ENCODE measurements at places on chromosomes 12 and 14.

GRCh38 chr12:5900533-5901205 lies 44.4 kb downstream of the ANO2 start:
- DNase-seq, result no peak

DNA sequence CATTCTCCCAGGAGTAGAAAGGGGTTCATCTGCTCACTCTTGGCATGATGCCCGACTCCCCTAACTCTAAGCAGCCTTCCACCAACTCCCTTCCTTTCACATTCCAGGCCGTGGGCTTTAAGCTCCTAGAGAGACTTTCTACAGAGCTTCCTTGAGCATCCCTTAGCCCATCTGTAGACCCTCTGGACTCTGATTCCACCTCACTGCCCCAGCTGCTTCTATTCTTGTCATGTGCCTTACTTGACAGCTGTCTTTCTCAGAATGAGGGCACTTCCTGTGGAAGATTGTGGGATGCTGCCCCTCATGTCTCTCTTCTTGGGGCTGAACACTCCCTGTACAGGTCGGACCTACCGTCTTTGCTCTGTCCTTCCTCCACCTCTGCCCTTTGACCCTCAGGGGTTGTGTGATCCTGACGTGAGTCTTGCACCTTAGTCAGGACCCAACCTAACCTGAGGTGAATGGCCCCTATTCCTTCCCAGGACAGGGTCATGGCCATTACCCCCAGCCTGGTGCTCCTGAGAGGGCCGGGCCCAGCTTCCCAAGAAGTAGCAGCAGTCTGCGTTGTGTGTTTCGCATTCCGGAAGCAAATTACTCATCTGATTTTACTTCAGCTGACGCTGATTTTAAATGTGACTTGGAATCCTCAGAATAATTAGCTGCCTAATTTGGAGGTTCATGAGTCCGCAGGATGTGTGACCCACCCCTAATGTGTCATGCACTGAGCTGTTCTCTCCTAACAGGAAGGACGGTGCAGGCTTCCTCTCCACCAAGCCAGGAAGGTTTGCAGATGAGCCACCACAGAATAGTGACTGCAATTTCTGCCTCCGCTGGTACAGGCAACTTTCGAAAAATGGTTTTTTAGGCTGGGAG lies 2.7 kb upstream of the GALNT6 start:
- DNase-seq, result peak; percentile 61

DNA sequence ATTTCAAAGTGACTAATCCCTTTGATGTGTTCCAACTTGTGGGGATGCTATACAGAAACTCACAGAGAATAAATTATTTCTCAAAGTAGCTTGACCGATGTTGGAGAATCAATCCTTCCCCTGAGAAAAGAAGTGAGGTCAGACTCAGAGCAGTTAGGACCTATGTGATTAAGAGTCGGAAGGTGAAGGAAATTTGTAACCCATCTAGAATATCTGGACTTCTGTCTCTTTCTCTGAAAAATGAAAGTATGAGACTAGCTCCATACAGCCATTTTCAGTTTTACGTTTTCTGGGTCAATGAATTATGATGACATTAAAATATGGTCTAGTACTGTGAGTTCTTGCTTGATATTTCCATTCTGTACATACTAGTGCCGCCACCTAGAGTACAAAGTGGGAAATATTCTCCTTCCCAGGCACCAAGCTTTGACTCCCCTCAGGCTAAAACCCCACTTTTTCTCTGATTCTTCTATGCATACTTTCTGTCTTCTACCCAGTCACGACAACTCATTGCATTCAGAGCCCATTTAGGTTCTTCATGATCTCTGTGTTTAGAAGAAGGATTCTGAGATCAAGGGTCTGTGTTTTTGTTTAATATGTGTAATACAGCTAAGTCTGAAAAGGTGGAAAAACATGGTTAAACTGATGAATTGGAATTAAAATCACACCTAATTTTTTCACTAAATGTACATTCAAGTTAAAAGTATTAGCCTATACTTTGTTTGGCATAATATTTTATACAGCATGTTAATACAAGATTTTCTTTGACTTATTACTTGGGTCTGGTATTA lies 6.9 kb upstream of the NTS start:
- DNase-seq, result peak; percentile 60

- DNase-seq, result no peak
Measured at GRCh38 chr12:115000038-115000437, 316.1 kb upstream of the TBX3 start.

GRCh38 chr12:69284131-69284530 lies 44.8 kb downstream of the CPSF6 start:
- DNase-seq, result peak; percentile 76

- no peak for DNase-seq
Measured at GRCh38 chr12:69998011-69998410, 173.0 kb downstream of the MYRFL start.

DNA sequence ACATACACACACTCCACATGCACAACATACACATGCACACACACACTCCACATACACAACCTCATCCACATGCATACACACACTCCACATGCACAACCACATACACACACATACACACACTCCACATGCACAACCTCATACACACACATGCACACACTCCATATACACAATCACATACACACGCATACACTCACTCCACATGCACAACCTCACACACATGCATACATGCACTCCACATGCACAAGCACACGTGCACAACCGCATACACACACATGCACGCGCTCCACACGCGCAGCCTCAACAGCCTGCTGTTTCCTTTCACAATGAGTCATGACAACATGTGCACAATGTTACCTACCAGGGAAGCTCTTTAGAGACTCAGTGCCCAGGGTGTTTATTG lies 61.2 kb upstream of the TMEM132C start:
- no peak for DNase-seq

GRCh38 chr14:45990252-45990651 lies 661.3 kb downstream of the RPL10L start:
- no peak for DNase-seq

DNA sequence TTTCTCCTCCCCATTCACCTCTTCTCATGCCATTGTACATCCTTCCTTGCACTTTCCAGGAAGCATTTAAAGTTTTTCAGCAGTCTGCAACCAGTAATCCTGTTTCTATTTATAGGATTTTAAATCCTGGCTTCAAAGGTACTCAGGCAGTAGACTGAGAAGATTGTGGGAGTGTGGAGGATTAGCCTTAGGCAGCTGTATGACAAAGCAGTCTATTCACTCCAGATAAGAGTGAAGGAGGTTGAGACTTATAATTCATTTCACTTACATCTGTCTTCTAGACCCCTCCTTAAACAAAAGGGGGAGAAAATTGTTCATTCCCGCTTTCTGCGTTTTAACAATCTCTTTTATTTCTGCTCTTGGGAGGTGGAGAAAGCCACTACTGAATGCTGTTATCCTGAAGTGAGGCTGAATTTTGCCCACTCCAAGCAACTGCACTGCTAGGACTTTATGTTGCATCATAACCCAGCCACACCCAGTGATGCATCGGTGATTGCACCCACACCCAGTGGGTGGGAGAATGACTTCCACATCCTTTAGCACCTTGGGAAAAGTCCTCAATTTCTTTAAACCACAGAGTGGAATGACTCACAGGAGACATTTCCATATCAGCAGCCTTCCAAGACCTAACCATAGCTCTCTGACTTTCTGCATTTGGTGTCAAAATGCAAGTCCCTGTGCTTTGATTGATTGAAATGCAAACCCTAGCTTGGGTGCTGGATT lies 382.5 kb upstream of the ATP2B1 start:
- peak; percentile 58 for DNase-seq

- peak; percentile 54 for DNase-seq
Measured at GRCh38 chr12:57452937-57453509, 2.1 kb upstream of the INHBE start.

DNA sequence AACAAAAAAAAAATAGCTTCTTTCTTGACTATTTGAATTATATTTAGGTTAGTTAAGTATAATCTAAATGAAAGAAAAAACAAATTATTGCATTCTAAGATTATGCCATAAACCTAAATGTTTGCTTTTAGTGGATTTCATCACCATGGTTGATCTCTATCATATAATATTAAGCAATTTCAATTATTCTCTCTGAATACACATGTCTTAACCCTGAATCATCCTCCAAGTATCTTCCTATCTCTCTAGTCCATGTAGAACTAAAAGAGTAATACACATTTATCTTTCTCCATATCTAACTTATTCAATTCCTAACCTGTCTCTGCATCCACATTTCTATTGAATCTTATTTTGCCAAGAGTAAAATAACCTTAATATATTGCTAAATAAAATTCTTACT lies 59.6 kb downstream of the PPFIA2 start:
- peak; percentile 3 for DNase-seq

- DNase-seq, result no peak
Measured at GRCh38 chr12:100995771-100996170, 201.2 kb downstream of the ANO4 start.

GRCh38 chr12:51922146-51922545 lies 14.8 kb downstream of the ACVRL1 start:
- DNase-seq, result no peak

DNA sequence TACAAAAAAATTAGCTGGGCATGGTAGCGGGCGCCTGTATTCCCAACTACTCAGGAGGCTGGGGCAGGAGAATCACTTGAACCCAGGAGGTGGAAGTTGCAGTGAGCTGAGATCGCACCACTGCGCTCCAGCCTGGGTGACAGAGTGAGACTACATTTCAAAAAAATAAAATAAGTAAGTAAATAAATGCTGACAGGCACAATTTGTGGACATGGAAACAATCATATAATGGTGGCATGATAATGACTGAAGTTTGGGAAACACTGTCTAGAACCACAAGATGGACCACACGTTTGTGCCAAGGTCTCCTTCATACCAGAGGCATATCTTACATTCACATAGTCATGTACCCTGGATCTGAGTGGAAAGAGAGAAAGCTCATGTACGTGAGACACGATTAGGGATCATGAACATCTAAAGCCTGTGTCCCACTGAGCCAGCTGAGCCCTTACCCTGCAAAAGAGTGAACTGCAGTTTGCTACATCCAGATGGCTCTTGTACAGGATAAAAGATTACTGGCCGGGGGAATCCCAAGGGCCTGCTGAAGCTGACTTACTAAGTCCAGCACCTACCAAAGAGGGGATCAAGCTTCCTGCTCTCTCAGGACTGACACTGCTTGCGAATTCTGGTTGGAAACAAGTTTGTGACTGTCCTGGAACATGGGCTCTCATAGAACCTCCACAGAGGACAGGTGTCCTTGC lies 62.9 kb downstream of the TRAFD1 start:
- DNase-seq, result no peak

GRCh38 chr14:93909429-93910128 lies 17.6 kb upstream of the FAM181A start:
- no peak for DNase-seq

DNA sequence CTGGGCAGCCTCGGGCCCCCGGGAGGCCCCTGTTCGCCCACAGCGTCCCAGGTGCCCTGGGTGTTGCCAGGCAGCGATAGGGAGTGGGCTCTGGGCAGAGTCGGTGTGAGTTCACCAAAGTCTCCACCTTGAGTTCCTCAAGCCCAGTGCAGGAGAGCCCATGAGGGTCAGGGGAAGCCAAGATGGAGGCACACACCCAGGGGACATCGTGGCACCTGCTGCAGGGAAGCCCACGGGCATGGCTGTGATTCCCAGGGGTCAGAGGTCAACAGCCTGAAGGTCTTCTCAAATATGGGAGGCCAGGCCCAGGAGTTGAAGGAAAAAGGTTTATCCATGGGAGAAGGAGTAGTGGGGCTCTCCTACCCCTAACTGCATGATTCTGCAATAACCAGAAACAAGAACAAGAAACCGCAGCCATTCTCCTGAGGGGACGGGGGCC lies 148.8 kb downstream of the ADGRD1 start:
- no peak for DNase-seq

GRCh38 chr12:29187756-29188155 lies 38.7 kb downstream of the FAR2 start:
- peak; percentile 71 for DNase-seq

- no peak for DNase-seq
Measured at GRCh38 chr14:100602621-100603230, 15.5 kb upstream of the BEGAIN start.

GRCh38 chr12:70603044-70603443 lies 34.2 kb downstream of the PTPRB start:
- DNase-seq, result no peak

DNA sequence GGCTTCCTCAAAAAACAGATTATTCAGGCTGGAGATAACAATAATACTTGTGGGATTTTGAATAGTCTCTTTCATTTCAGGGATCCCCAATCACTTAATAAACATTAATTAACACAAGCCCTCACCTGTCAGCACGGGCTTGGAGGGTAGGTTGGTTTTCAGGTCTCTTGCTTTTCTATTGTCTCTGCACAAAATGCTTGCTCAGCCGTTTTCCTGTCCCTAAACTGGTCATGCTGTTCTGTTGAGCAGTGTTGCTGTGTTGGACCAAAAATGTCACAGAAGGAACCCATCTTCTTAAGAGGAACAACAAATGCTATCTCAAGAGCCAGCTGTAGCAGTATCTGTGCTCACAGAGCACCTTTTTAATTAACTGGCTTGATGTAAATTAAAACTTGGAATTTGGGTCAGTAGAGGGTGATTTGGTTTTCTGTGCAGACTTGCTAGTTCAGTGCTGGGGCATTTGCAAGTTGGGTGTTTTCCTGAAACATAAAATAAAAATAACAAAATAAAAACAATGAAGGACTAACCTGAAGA lies 231.8 kb upstream of the CRY1 start:
- no peak for DNase-seq

DNA sequence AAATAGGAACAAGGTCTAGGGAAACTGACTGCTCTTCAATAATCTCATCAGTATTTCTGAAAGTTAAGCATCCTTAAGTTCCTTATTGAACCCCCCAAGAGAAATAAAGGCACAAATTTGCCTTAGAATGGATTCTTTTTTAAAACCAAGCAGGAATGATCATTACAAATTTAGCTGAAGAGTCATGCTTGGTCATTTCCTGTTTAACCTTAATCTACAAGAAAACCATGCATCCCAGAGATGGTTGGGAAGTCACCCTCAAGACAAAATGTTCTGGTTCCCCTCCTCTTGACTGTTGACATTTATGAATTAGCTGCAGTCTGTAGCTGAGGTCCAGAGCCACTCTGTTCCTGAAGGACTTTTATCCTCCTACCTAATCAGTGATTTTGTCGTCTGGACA lies 291.8 kb upstream of the G2E3 start:
- peak; percentile 21 for DNase-seq

DNA sequence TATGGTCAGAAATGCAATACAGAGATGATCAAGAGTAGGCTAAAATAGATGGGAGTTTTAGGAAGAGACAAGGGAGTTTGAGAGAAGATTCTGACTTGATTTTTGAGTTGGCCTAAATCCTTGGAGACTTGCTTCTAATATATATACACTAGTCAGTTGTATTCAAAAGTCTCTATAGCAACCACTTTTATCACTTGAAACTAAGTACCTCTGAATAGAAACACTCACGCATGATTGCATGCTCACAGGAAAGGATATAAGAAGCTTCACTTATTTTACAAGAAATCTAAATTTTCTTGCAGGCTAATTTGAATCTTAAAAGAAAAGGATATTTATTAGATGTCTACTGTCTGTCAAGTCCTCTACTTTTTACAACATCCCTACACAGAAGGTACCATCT lies 316.8 kb downstream of the SNAPC1 start:
- no peak for DNase-seq

- DNase-seq, result no peak
Measured at GRCh38 chr14:74733221-74733620, 20.3 kb downstream of the FCF1 start.

GRCh38 chr14:51318813-51319597 lies 79.0 kb downstream of the TMX1 start:
- DNase-seq, result no peak

GRCh38 chr14:60396718-60397343 lies 89.0 kb downstream of the C14orf39 start:
- DNase-seq, result no peak

GRCh38 chr12:60211244-60211643 lies 615.4 kb downstream of the SLC16A7 start:
- DNase-seq, result no peak

- DNase-seq, result no peak
Measured at GRCh38 chr14:99946652-99947489, 118.4 kb upstream of the EVL start.

All from fibroblast of gingiva (primary cell).